Progenitor cell of endocrine pancreas (in vitro differentiated cells): ENCODE measurements at places on chromosomes 16 and 17. TPM values are rescaled to one million over a fixed set of nuclear protein-coding genes. Genes with fewer than 3 reads are reported as not detected.

The GOSR1 gene
- 59.6 and 64.9 TPM in 2 replicates for total RNA-seq

The WNT3 gene
- 7.2 and 8.1 TPM in 2 replicates for total RNA-seq

The NME3 gene
- total RNA-seq: 34.4 and 35.3 TPM in 2 replicates

The METTL26 gene
- total RNA-seq: 59.3 and 64.0 TPM in 2 replicates

The CNGB1 gene
- not detected in 2 replicates for total RNA-seq

The PHLPP2 gene
- 11.9 and 12.7 TPM in 2 replicates for total RNA-seq

DNA sequence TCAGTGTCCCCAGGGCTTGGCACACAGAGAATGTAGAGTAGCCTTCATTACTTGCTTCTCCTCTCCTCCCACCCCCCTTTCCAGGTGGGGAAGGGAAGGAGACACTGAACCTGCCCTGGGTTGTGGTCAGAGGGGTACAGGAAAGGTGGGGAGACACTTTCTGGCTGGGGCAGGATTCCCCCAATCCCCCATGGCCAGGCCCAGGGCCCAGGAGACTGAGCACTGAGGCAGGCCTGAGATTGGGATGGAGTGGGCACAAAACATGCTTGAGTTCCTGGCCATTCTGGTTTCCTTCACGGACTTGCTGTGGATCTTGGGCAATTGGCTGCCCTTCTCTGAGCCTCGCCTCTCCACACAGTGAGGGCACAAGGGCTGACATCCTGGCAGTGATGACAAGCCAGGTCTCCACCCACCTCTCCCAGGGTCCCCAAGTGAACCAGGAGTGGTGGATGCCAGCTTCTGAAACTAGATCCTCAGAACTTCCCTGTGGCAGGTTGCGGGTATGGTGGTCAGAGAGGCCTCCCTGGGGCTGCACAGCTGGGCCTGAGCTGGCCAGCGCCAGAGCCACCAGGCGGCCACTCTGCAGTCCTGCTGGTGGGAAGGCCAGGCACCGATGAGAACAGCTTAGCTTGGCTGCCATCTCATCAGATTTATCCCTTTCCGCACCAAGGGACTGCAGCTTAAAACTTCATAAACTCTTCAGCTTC is 9.3 kb downstream of the ZNF629 start:
- no peaks in the 10 kb centered on the region for H3K27me3 ChIP-seq
- H3K4me1 ChIP-seq: peaks cover 18% of the 10 kb centered on the region
- H3K4me3 ChIP-seq: peak overlapping the region; percentile 90
- H3K36me3 ChIP-seq: peaks cover 5% of the 10 kb centered on the region
- DNase-seq: no peak
- peak overlapping the region; percentile 42 for H3K27ac ChIP-seq

- H3K36me3 ChIP-seq: peaks cover 12% of the 10 kb centered on the region
- peaks cover 9% of the 10 kb centered on the region for H3K4me1 ChIP-seq
- no peak overlapping the region for H3K27ac ChIP-seq
- no peak overlapping the region for H3K4me3 ChIP-seq
- H3K27me3 ChIP-seq: no peaks in the 10 kb centered on the region
These were observed 5.7 kb downstream of the ZNF319 start for GRCh38 chr16:57994778-57995177.

DNA sequence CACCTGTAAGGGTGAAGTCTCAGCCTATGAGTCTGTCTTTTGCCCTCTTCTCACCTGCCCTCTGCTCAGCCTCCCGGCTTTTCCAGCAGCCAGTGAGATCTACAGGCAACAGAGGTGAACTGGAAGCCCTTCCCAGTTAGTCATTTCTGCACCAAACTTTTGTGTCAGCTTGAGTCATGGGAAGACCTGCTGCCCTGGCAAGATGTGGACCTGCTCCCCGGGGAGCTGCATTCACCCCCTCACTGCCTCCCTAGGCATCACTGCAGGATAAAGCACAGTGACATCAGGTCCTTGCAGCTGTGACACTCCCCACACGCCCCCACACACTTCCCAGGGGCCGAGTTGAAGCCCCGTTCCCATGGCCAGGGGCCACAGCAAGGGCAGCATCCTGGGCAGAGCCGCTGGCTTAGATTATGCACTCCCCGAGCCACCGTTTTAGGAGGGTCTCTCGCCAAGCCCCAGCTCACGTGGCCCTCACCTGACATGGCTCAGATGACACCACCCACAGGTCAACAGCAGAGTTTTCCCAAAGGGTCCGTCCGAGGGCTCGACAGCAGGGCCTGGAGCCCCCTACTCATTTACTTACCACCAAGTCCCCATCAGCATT is 6.5 kb upstream of the ABR start:
- no peak overlapping the region for H3K27ac ChIP-seq
- H3K27me3 ChIP-seq: peaks cover 59% of the 10 kb centered on the region
- H3K4me3 ChIP-seq: no peak overlapping the region
- no peaks in the 10 kb centered on the region for H3K36me3 ChIP-seq

DNA sequence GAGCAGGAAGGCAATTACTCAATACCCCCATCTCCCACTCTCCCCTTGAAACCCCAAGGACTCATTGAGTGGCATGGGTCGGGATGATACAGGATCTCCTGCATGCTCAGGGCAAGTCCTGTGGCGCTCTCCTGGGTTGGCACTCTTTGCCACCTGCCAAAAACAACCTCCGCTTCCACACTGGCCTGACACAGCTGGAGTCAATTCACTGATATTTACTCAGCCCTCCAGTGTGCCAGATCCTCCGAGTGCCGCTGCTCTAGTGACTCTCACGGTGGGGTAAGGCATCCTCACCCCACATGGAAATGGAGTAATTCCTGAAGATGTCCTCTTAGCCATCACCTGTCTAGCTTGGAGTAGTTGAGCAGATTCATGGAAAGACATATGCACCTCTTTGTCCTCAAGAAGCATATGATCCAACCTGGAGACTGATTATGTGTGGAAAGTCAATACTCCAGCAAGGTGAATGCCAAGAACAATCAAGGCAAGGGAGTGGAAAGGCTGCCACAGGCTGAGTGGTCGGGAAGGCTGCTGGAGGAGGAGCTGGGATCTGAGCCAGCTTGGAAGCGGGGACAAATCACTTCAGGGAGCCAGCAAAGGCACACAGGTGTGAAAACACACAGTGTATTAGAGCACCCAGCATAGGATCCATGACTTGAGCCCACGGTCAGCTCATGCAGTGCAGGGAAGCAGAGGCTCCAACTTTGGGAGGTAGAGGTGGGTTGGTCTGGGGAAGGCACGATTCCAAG is 12.6 kb upstream of the GOSR2 start:
- H3K27me3 ChIP-seq: peaks cover 18% of the 10 kb centered on the region
- H3K4me3 ChIP-seq: no peak overlapping the region
- DNase-seq: no peak
- H3K4me1 ChIP-seq: no peaks in the 10 kb centered on the region

- DNase-seq: no peak
- H3K36me3 ChIP-seq: no peaks in the 10 kb centered on the region
- no peak overlapping the region for H3K4me3 ChIP-seq
- no peaks in the 10 kb centered on the region for H3K4me1 ChIP-seq
- H3K27ac ChIP-seq: no peak overlapping the region
- peaks cover 36% of the 10 kb centered on the region for H3K27me3 ChIP-seq
These were observed 12.1 kb upstream of the DCAF7 start for GRCh38 chr17:63537991-63538692.

GRCh38 chr17:47099451-47099986 is 89.6 kb downstream of the CDC27 start:
- H3K4me3 ChIP-seq: peak overlapping the region; percentile 98
- H3K27me3 ChIP-seq: peaks cover 4% of the 10 kb centered on the region
- peaks cover 8% of the 10 kb centered on the region for H3K4me1 ChIP-seq
- peak overlapping the region; percentile 45 for H3K27ac ChIP-seq
- DNase-seq: no peak

DNA sequence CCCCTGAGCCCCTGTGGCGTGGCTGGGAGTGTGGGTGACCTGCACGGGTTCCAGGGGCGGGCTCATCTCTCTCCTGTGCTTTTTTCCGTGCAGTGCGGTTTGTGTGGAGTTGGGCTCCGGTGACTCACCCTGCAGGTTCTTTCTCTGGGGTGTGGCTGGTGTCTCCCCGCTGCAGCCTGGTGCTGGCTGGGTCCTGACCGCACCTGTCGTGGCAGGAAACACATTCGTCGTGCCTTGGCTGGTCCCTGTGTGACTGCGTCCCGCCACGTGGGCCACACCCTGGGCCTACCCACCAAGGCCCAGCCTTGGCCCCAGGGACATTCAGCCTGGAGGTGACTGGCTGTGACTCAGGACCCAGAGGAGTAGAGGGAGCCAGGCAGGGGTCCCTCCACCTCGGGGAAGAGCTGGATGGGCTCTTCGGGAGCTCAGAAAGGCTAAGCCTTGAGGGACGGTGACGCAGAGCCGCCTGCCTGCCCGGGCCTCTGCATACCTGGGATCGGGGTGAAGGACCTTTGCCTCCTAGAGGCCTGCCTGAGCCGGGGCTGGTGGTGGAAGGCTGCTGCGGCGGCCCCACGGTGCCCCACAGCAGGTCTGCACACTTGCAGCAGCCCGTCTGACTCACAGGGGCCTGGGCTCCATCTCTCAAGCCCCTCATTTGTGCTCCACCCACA is 7.8 kb downstream of the TRAF7 start:
- no peaks in the 10 kb centered on the region for H3K27me3 ChIP-seq
- H3K4me1 ChIP-seq: no peaks in the 10 kb centered on the region
- H3K27ac ChIP-seq: peak overlapping the region; percentile 47
- no peak for DNase-seq
- H3K36me3 ChIP-seq: peaks cover 2% of the 10 kb centered on the region
- H3K4me3 ChIP-seq: no peak overlapping the region

GRCh38 chr17:71180801-71181385 is 939.9 kb upstream of the SOX9 start:
- DNase-seq: no peak
- H3K4me3 ChIP-seq: no peak overlapping the region
- H3K27me3 ChIP-seq: peaks cover 9% of the 10 kb centered on the region
- H3K27ac ChIP-seq: no peak overlapping the region
- H3K4me1 ChIP-seq: peaks cover 6% of the 10 kb centered on the region

- H3K4me3 ChIP-seq: peak overlapping the region; percentile 89
- H3K27ac ChIP-seq: peak overlapping the region; percentile 99
- peaks cover 2% of the 10 kb centered on the region for H3K36me3 ChIP-seq
- peaks cover 5% of the 10 kb centered on the region for H3K27me3 ChIP-seq
- peak; percentile 58 for DNase-seq
These were observed 14.9 kb downstream of the SPATA32 start for GRCh38 chr17:45246861-45247428.

- DNase-seq: no peak
- peaks cover 7% of the 10 kb centered on the region for H3K36me3 ChIP-seq
- no peaks in the 10 kb centered on the region for H3K4me1 ChIP-seq
- H3K4me3 ChIP-seq: no peak overlapping the region
These were observed 13.1 kb downstream of the CYB5D2 start for GRCh38 chr17:4155980-4156620.

GRCh38 chr17:39813631-39814030 is 50.5 kb downstream of the IKZF3 start:
- no peaks in the 10 kb centered on the region for H3K36me3 ChIP-seq
- no peak for DNase-seq
- peaks cover 21% of the 10 kb centered on the region for H3K4me1 ChIP-seq
- no peak overlapping the region for H3K4me3 ChIP-seq
- no peak overlapping the region for H3K27ac ChIP-seq

- no peak overlapping the region for H3K4me3 ChIP-seq
- H3K4me1 ChIP-seq: peaks cover 58% of the 10 kb centered on the region
- H3K27ac ChIP-seq: peak overlapping the region; percentile 81
- no peaks in the 10 kb centered on the region for H3K27me3 ChIP-seq
- DNase-seq: no peak
These were observed 212.5 kb downstream of the CCDC182 start for GRCh38 chr17:57532556-57532955.

GRCh38 chr16:23967775-23968174 is 132.0 kb downstream of the PRKCB start:
- no peak overlapping the region for H3K4me3 ChIP-seq
- H3K27me3 ChIP-seq: peaks cover 71% of the 10 kb centered on the region
- DNase-seq: no peak
- H3K4me1 ChIP-seq: no peaks in the 10 kb centered on the region
- H3K36me3 ChIP-seq: no peaks in the 10 kb centered on the region
- no peak overlapping the region for H3K27ac ChIP-seq

GRCh38 chr16:66902648-66903543 is 15.8 kb downstream of the CDH16 start:
- no peak overlapping the region for H3K4me3 ChIP-seq
- DNase-seq: no peak
- peaks cover 17% of the 10 kb centered on the region for H3K4me1 ChIP-seq
- no peak overlapping the region for H3K27ac ChIP-seq
- H3K36me3 ChIP-seq: no peaks in the 10 kb centered on the region

DNA sequence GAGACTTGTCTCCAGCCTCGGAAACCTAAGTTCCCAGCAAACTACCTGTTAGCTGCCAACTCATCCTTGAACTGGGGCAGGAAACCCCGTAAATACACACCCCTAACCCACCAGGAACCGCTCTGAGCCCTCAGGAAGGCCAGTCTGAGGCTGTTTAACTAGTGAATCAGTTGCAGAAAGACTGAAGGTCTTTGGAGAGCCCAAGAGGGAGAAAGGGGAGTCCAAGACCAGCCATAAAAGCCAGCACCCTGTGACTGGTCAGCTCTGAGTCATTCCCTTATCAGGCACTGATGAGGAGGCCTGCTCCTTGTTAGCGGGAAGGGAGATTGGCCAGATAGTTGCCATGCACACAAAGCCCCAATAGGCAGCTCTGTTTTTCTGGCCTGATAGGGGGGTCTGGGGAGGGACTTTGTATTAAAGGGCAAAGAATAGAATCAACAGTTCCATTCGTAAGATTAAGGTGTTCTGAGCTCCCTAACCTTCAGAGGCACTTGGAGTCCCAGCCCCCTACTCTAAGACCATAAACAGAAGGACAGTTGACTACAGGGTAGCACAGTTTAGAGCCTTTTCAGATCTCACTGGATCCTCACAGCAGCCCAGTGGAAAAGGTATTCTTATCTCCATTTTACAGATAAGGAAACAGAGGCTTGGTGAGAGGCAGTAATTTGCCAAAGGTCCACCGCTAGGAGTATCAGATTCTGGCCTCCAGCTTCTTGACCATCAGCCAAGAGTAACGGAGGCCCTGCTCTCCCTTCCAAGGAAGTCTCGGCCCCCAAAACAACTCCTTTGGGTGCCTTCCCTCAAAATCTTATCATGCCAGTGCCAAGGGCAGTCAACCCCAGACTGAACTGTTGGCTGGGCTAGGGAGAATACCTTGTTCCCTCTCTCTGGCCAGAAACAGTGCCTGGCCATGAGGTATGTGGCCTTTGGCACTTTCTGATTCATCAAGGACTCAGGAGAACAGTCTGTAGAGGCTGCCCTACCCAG is 2.2 kb upstream of the KRT19 start:
- H3K27ac ChIP-seq: peak overlapping the region; percentile 98
- no peaks in the 10 kb centered on the region for H3K27me3 ChIP-seq

DNA sequence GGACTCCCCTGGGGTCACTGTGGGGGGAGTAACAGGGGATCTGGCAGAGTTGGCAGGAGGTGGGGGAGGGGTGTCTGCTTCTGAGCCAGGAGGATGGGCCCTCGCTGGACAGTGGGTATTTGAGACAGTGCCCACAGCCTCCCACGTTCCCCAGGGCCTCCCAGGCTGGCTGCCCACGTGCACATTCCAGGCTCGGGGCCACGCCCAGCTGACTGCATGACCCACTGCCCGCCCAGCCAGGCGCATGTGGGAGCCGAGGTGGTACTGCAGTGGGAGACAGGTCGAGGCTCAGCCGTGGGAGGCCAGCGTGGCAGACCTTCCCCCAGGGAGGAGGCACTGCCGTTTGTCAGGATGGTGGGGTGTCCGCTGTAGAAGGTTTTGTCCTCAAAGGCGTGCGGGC is 38.8 kb downstream of the BAHCC1 start:
- no peak for DNase-seq
- no peaks in the 10 kb centered on the region for H3K27me3 ChIP-seq
- no peaks in the 10 kb centered on the region for H3K4me1 ChIP-seq
- H3K36me3 ChIP-seq: no peaks in the 10 kb centered on the region

GRCh38 chr17:59311051-59311468 is 20.4 kb upstream of the YPEL2 start:
- no peak for DNase-seq
- no peaks in the 10 kb centered on the region for H3K27me3 ChIP-seq
- H3K36me3 ChIP-seq: no peaks in the 10 kb centered on the region

- H3K4me3 ChIP-seq: peak overlapping the region; percentile 78
- peak overlapping the region; percentile 15 for H3K27ac ChIP-seq
- peaks cover 6% of the 10 kb centered on the region for H3K4me1 ChIP-seq
- H3K36me3 ChIP-seq: no peaks in the 10 kb centered on the region
- peaks cover 63% of the 10 kb centered on the region for H3K27me3 ChIP-seq
These were observed 516 bp downstream of the SLC16A6 start for GRCh38 chr17:68290268-68290954.
